ENCODE measurements at places on chromosomes 7 and 10. TPM values are rescaled to one million over a fixed set of nuclear protein-coding genes. Genes with fewer than 3 reads are reported as not detected.

Gene CYREN
- 39.6 TPM for total RNA-seq

Gene DHX32
- 33.6 TPM for total RNA-seq

Gene ZNF853
- 0.24 TPM for total RNA-seq

Gene ABCA13
- 4.3 TPM for total RNA-seq

Gene SPDYE16
- total RNA-seq, result not detected

Gene PBLD
- 2.4 TPM for total RNA-seq

Gene LIPJ
- total RNA-seq, result 0.12 TPM

Gene HOXA7
- total RNA-seq, result 5.2 TPM

Gene ANTXRL
- not detected for total RNA-seq

Gene CTAGE4
- 3.1 TPM for total RNA-seq

Gene ENTPD1
- total RNA-seq, result 9.2 TPM

Gene CHAT
- not detected for total RNA-seq

All from esophagus mucosa (tissue), 1 donor.